KG1 (cell line): ENCODE measurements at places on chromosomes 2 and 18.
A peak's percentile ranks its signal among the peaks of the same experiment; 100 is the strongest.

DNA sequence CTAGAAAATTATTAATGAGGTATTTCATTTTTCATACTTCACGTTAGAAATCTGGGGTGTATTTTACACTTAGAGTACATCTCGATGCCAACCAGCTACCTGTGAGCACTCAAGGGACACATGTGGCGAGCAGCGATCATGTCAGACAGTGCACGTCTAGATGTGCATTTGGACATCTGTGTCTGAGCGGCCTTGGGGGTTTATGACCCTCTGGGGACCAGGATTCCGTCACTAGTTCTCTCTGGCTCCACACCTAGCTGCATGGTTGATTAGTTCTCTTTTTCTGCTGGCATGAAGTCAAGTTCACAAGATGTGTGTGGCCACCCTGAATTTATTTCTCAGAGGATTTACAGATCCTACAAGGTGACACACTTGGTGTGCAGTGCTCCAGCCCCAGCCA is 192.2 kb downstream of the TSN start:
- DNase-seq = no peak

- DNase-seq = no peak
Observed at GRCh38 chr2:84395820-84396219, 63.3 kb downstream of the SUCLG1 start.

- DNase-seq = no peak
Observed at GRCh38 chr2:194105358-194105757, 1551.7 kb upstream of the SLC39A10 start.

DNA sequence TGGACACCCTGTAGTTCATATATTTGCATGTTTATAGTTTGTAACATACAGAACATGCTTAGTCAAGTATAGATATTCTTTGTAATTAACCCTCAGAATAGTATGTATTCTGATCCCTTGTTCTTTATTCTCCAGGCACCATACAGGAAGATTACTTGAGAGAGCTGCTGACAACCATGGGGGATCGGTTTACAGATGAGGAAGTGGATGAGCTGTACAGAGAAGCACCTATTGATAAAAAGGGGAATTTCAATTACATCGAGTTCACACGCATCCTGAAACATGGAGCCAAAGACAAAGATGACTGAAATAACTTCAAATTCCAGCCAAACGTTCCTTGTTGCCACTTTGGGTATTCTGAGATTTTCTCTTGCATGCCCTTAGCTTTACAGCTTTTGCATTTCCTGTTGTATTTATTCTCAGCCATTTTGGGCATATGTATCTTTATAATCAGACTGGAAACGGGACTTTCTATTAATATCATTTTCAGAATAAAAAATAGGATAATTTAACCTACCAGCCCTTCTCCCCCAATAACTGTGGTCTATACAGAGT is 6.2 kb upstream of the MYL12B start:
- DNase-seq = no peak

DNA sequence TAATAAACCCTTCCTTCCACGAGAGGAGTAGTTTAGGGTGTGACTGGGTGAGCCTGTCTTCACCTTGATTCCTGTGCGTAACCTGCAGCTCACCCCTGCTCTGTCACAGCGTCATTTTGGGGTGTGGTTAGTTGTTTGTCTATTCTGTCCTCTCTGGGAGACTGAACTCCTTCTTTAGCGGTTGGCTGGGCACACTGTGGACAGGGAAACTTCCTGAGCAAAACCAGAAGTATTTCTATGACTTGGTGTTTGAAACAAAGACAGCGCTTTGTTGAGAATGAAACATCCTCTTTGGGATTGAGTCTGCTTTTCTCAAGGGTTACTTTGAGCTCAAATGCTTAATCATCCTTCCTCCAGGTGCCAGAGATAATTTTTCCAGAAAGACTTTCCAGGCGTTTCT is 270.7 kb downstream of the HRH4 start:
- DNase-seq = no peak

DNA sequence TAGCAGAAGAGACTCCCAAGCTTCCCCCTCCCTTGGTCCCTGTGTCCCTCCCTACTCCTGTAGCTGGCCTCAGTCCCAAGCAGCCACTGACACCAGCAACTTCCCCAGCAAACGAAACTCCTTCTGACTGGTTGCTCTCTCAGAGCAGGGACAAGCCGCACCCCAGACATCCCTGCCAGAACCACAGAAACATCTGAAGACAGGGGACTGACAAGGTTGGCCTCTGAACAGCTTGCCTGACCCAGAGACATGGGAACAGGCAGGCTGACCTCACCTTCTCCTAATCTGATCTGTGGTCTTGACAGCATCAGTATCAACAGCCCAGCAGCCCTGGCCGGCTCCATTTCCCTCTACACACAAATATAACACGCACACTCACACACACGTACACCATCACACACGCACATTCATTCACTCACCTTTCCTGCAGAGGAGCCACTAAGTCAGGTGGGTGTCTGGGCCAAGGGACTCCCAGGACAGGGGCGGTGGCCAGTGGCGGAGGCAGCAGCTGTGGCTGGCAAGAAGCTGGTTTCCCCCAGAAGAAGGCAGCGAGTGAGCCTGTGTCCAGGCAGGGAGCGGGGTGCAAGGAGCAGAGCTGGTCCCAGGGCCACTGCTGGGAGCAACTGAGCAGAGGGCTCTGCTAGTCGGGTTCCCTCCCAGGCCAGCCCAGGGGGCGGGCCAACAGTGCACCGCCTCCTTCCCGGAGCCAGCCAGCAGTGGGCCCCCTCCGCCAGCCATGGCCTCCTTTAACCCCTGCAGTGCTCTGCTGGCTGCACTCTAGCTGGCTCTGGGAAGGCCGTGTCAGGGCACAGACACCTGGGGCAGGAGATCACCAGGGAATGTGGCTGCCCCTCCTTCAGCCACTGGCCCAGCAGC is 59.1 kb downstream of the TNS1 start:
- DNase-seq = no peak

DNA sequence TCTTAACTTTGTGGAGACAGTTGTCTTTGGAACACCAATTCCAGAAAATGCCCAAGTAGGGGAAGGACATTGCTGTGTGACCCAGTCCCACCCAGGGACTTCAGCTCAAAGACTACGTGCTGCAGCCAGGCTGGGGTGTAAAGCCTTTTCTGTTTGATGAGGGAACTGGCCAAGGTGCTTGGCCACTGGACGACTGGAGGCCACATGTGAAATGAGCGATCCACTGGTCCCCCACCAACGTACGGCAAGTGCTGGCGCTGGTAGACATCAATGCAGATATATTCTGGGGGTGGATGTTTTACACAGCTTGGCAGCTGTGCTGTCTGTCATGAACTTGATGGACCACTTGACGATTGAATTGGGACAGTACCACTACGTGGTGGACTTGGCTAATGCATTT is 582.5 kb upstream of the HNMT start:
- DNase-seq = no peak

DNA sequence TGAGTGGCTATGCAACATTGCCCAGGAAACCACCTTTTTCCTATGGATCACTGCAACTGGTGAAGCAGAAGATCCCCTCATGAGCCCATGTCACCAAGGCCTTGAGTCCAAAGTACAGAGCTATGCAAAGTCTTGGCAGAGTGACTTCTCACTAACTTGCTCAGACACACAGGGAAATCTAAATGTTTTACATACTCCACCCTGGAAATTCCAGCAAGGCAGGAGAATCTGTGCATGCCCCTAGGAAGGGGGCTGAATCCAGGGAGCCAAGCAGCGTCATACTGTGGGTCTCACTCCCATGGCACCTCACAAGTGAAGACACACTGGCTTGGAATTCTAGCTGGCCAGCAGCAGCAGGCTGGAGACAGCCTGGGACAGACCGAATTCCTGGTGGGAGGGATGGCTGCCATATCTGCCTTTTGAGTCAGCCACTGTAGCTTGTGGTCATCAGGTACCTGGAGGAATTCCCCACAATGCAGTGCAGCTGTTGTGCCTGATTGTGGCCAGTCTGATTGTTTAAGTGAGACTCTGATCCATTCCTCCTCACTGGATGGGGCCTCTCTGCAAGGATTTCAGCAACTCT is 1817.4 kb downstream of the SUCLG1 start:
- DNase-seq = no peak

- peak; percentile 68 for DNase-seq
Observed at GRCh38 chr2:135820003-135820618, 16.9 kb downstream of the LCT start.

DNA sequence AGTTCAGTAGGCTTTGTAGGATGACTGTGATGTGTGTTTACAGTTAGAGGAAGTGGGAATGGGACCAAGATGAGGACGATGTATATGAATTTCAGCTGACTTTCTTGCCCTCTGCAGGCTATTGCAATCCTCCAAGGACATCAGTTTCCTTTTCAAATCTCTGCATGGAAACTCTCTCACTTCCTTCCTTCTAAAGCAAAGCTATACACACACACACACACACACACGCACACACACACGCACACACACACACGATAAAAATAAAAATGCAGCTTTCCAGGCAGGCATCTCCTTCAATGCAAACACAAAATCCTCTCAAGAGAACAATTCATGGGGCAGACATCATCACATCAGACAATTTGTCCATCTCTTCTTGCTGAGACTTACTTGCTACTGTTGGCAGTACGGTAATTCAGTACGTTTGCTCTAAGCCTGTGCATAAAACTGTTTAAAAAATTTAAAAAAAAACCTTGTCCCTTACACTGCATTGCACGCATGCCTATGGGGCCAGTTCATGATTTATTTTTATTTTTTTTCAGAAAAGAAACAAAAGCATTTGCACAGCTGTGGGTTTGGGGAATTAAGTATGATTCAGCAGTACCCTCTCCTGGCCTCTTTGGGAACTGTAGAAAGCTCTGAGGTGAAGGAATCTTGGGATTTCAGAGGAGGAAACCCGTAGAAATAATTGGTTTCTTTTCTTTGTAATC is 27.1 kb upstream of the ICOS start:
- no peak for DNase-seq

- DNase-seq = no peak
Observed at GRCh38 chr2:40690036-40690435, 238.1 kb upstream of the SLC8A1 start.

GRCh38 chr18:60417946-60418345 is 45.4 kb upstream of the MC4R start:
- no peak for DNase-seq

DNA sequence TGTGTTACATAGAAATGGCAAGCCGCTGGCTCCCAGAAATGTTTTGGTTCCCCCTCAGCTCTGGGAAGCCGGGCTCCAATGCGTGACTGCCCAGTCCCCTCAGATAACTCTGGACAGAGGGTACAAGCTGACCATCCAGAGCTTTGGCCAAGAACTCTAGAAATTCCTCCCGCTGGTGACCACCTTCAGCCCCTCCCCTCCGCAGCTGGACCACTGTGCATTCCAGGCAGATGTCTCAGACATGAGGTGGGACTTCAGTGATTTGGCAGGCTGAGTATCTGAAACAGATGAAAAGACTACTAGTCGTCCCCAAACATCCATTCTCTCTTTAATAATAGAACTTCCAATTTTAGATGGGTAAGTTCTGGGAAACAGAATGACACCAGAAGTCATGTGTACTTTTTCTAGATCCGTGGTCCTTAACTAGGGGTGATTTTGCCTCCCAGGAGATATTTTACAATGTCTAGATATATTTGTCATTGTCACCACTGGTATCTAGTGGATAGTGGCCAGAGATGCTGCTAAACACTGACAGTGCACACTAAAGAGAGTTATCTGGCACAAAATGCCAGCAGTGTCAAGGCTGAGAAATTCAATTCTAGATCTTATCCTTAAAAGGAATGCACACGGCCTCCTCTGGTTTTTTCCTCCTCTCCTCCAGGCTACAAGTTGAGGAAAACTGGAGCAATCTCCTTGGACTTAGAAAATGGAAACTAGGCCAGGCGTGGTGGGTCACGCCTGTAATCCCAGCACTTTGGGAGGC is 294.3 kb downstream of the SRBD1 start:
- DNase-seq = no peak

GRCh38 chr2:17136877-17137276 is 381.4 kb downstream of the RAD51AP2 start:
- DNase-seq = no peak

DNA sequence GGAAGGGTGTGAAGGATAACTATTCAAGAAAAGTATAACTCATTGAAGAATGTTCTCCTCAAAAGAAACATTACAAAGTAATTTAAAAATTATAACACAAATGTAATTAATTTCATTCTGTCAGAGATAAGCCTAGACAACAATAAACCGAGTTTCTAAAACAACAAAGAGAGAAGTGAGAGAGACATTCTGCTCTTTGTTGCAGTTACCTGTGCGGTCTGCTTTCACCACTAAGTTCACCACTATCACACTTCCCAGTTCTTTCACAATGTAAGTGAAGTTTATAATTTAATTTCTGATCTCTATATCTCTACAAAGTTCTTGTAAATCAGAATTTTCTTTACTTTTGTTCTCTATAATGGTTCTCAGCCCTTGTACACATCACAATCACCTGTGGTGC is 76.3 kb upstream of the FRZB start:
- DNase-seq = no peak

DNA sequence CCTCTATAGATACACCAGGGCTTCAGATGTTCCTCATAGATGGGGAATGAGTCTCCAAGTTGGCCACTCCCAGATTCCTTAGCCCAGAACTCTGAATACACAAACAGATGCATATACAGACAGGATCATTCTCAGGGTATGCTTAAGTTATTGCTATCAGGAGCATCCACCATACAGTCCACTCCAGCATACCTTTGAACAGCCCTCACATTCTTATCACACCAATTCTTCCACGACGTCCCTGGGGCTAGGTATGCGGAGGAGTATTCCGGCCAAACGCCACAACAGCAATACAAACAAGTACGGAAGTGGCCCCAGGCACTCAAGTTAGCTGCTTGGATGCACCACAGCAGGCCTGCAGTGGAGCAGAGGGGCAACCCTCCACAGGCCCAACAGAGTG is 312.5 kb upstream of the CHAC2 start:
- no peak for DNase-seq

GRCh38 chr2:241991299-241991698 is 121.8 kb downstream of the RTP5 start:
- no peak for DNase-seq

DNA sequence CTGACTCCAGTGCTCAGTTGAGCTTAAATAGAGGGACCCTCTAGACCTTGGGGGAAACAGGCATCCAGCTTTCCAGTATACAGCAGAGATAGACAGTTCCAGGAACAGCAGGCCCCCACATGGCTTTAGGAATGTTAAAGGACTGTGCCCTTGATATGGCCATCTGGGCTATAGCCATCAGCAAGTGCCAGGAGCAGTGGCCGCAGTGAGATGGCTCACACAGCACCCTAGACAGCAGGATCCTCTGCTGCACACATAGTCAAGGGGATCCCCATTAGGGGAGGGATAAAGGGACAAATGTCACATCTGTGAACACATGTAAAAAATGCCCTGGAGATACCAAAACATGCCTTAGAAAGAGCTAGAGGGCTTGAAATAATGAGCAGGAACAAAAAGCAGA is 213.4 kb downstream of the PTH2R start:
- DNase-seq = no peak

DNA sequence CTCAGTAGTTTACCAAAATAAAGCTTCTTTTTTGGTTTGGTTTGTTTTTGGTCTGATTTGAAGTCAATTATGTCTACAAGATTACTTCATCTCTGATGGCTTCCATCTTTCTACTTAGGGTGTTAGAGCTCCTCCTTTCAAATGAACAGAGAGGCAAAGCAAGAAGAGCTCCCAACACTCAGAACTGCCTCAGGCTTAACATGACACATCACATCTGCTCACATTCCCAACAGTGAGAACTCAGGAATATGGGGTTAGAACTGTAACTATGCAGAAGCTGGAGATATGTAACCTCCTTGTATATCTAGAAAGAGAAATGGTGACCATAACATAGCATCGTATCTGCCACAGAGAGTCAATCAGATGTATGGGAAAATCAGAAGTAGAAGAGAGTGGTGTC is 11.4 kb upstream of the LRATD1 start:
- no peak for DNase-seq

GRCh38 chr2:96262306-96262705 is 3.5 kb downstream of the TMEM127 start:
- DNase-seq = no peak

- no peak for DNase-seq
Observed at GRCh38 chr2:121476684-121477083, 54.0 kb upstream of the RNU4ATAC start.
